ENCODE measurements at places on chromosomes 4 and X.

DNA sequence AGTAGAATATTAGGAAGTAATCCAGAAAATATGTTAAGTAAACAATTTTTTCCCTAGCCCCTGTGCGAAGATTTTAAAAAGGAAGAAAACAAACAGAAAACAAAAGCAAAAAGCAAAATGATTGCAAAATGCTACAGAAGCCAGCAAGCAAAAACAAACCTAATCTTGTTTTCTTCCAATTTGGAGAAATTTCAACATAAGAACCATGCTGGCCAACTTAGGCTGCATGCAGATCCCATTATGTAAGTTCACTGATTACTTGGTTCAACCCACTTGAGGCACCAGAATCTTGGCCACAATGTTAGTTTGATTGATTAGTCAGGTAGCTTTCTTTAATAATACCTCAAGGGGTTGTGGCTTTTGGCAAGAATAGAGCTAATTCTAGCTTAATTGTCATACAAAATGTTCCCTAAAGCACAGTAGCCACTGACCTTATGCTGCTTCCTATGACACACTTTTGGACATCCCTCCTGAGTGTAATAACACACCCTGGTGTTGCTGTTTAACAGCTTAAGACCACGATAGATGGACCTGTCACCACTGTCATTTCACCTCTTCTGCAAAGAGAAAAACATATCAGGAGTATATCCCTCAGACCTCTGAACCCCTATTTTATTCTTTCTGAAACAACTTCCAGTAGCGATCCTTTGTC is 2342.1 kb downstream of the PCDH7 start:
- no peak for DNase-seq

- no peak for DNase-seq
Measured at GRCh38 chr4:143700416-143701352, at the start of gene FREM3. TSS of gene FREM3 (minus strand) at chr4:143700675. CDS start at chr4:143700675, 0 bp downstream.

GRCh38 chr4:5156682-5157081 is 105.4 kb downstream of the STK32B start:
- no peak for DNase-seq

GRCh38 chr4:151163855-151164254 is 64.4 kb downstream of the RPS3A start:
- no peak for DNase-seq

GRCh38 chrX:47272013-47272408 is 39.2 kb downstream of the USP11 start:
- DNase-seq = no peak

DNA sequence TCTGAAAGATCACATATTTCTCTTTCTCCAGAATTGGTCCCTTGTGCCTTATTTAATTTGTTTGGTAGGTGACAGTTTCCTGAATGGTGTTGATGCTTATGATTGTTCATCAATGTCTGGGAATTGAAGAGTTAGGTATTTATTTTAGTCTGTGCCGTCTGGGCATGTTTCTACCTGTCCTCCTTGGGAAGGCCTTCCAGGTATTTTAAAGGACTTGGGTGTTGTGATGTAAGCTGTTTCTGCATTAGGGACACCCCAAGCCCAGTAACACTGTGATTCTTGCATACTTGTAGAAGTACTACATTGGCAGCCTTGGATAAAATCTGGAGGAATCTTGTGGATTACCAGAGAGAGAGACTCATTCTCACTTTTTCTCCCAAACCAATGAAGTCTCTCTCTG is 120.8 kb upstream of the CXXC4 start:
- DNase-seq = no peak

DNA sequence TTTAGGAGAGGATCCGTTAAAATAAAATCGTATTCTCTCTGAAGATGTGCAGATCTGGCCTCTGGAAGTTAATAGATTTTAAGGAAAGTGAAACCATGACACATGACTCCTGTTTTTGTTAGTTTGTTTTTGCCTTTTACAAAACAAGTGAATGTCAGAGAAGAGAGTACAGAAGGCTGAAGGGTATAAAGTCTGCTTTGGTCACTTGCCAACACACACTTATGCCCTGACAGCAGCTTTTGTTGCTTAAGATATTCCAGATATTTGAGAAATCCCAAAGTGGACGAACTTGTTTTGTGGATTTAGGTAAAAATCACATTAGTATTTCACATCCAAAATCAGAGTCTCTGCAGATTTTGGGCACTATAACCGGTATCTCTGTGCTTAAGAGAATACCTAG is 192.4 kb upstream of the RASGEF1B start:
- DNase-seq = no peak

DNA sequence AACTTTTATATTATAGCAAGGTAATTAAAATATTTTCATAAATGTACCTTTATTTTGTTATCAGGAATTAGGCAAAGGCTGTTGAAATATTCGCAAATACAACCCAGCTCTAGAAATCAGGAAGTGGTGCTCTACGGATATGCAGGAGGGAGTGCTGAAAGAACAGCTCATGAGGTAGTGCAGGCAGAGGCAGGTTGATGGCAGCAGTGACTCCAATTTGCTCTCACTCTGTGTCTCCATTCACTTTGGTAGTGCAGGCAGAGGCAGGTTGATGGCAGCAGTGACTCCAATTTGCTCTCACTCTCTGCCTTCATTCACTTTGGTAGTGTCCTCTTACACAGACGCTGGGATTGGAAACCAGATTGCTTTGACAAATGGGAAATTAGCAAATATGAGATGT is 277.9 kb downstream of the TRIML1 start:
- no peak for DNase-seq

DNA sequence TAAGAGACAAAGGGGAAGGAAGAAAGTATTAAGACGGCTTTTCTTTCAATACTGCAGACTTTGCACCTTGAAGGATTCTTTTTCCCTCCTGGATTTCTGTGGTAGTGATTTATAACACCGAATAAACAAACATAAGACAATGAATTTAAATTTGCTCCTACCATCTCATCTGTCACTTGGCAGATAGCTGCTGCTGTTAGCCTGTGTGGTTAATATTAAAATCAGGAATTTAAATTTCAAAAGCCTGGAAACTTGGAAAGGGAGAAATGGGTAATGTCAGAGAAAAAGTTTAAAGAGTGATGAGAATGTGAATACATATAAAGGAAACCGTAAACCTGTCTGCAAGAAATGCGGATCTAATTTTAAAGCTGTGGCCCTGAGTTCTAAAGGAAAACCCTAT is 3.4 kb downstream of the FAM149A start:
- no peak for DNase-seq

- no peak for DNase-seq
Measured at GRCh38 chrX:15973946-15974345, 119.3 kb upstream of the AP1S2 start.

GRCh38 chr4:128220286-128221235 is 67.1 kb downstream of the PGRMC2 start:
- peak; percentile 72 for DNase-seq

GRCh38 chr4:145781351-145781750 is 101.4 kb downstream of the C4orf51 start:
- DNase-seq = no peak

DNA sequence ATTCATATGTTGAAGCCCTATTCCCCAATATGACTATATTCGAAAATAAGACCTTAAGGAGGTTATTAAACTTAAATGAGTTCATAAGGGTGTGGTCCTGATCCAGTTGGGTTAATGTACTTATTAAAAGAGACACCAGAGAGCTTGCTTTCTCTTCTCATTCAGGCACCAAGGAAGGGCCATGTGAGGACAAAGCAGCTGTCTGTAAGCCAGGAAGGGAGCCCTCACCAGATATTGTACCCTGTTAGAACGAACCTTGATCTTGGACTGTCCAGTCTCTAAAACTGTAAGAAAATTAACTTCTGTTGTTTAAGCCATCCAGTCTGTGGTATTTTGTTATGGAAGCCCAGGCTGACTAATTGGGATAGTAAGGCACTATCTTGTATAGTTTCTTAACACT is 9.1 kb upstream of the YTHDC1 start:
- no peak for DNase-seq

GRCh38 chrX:150375243-150375770 is 12.2 kb downstream of the MAMLD1 start:
- no peak for DNase-seq

DNA sequence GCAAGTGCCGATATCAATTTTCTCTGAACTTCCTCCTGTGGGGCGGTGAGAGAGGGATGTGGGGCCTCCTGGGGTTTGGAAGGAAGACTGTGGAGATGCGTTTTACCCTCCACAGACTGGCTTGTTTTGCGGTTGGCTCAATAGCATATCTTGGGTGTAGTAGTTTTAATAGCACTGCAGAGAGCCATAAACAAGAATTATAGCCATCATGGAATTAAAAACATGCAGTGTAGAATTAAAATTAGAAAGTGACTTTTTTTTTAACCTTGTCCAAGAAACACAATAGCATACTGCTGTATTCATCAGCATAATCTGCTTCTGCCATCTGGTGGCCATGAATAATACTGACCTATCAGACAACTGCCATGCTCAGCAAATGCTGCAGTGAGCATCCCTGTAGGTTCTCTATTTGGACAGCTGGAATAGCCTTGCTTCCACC is 47.3 kb upstream of the SCML1 start:
- DNase-seq = peak; percentile 38
